ENCODE measurements at places on chromosomes 2 and 18.

DNA sequence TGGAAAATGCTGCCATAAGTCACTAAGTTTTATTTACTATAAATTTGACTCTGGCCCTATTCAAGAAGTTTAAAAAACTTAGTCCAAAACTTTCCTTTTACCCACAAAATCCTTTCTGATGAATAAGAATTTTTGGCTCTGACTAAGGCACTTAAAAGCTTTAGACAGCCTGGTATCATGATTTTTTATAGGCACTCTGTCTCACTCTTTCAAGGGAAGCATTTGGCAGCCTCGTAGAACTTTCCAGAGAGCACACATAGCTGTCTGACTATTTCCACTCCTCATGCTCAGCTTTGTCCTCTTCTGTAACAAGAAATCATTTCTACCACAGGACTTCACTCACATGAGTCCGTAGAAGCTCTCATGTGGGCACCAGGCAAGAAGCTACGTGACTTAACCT is 32.3 kb upstream of the XDH start:
- DNase-seq, result peak; percentile 66

DNA sequence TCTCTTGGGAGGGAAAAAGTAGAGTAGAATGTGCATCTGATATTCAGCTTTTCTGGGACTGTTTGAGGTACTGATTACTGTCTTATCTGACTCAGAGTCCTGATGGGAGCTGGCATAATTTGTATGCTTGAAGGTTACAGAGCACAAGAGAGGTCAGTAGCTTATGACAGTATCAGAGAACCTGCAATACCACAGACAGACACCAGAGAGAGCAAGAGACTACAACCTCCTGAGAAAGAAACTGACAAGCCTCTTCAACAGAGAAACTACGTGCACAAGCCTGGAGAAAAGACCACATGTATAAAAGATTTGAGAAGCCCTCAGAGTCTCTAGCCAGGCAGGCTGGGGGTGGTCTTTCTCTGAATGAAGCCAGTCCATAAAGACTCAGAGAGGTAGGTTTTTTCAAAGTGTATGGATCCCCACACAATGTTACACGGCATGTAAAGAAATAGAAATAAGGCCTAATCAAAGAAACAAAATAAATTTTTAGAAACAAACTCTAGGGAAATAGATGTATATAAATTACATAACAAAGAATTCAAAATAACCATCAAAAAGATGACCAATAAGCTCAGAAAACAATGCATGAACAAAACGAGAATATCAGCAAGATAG is 568.3 kb downstream of the LRRTM4 start:
- peak; percentile 16 for DNase-seq

- DNase-seq, result no peak
These were observed 804.4 kb upstream of the CELF4 start for GRCh38 chr18:38369772-38370690.

GRCh38 chr18:78765637-78766281 is 213.9 kb upstream of the SALL3 start:
- DNase-seq, result no peak

DNA sequence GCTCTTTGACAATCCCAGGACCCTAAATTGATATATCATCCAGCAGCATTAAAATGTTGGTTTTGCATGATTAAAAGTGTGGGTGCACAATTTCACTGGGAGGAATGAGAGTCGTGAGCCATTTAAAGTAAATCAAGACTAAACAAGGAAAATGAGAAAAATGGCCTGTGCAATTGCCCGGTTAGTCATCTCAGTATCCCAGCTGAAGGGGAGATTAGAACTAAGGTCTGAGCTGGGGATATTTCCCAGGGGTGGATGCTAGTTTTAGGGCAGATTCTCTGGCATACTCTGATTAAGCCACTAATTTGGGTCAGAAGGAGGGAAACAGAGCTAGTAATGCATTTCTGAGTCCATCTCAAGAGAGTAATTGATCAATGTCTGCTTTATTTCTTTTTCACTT is 177.2 kb downstream of the EN1 start:
- peak; percentile 34 for DNase-seq

DNA sequence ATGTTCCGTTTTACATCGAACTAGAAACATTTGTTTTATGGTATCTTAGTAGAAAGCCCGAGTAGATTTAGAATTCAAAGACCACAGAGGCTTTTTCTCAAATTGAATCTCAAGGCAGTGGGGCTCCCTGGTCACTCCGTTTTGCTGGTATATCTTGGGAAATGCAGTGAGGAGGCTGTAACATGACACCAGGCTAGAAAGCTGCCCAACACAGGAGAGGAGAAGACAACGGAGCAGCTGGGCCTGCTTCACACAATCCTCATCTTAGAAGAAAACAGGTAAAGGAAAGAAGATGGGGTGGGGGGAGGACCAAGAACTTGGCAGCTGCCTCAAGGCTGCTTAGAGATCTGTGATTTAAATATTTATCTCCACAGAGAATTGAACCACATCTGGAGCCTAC is 38.3 kb upstream of the EPB41L3 start:
- peak; percentile 53 for DNase-seq

DNA sequence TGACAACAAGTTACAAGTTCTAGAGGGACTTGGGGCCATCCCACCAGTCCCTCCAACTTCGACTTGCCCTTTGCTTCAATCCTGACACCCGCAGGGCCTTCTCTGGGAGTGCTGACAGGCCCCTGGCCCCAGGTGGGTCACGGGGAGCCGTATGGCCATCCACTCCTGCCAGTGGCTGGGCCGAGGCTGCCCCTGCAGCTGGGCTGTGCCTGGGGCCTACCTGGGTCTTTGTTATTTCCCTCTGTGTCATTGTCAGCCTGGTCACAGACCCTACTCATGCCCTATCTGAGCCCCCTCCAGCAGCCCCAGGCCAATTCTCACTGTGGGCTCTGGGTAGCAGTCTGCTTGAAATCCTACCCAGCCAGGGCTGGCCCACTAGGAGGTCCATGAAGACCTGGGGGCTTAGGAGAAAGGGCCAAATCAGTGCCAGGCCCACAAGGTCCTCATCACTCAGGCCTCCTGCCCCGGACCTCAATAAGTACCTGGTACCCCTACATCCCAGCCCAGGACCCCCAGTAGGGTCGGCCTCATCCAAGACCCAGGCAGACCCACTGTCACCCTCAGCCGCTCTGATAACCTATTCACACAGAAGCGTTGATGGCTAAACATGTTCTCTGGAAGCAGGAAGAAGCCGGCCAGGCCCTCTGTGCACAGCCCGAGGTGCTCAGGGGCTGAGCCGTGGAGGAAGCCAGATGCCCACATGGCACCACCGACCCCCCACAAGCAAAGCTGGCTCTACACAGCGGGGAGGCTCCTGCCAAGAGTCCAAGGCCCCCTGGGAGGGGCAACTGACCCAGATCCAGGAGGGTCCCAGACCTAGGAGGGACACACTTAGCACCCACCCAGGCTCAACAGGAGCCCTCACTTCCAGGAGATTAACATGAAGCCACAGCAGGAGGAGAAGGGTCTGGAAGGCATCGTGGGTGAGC is 57.7 kb downstream of the BIN1 start:
- no peak for DNase-seq

- DNase-seq, result no peak
These were observed 1.7 kb upstream of the LPIN2 start for GRCh38 chr18:3014503-3015203.

DNA sequence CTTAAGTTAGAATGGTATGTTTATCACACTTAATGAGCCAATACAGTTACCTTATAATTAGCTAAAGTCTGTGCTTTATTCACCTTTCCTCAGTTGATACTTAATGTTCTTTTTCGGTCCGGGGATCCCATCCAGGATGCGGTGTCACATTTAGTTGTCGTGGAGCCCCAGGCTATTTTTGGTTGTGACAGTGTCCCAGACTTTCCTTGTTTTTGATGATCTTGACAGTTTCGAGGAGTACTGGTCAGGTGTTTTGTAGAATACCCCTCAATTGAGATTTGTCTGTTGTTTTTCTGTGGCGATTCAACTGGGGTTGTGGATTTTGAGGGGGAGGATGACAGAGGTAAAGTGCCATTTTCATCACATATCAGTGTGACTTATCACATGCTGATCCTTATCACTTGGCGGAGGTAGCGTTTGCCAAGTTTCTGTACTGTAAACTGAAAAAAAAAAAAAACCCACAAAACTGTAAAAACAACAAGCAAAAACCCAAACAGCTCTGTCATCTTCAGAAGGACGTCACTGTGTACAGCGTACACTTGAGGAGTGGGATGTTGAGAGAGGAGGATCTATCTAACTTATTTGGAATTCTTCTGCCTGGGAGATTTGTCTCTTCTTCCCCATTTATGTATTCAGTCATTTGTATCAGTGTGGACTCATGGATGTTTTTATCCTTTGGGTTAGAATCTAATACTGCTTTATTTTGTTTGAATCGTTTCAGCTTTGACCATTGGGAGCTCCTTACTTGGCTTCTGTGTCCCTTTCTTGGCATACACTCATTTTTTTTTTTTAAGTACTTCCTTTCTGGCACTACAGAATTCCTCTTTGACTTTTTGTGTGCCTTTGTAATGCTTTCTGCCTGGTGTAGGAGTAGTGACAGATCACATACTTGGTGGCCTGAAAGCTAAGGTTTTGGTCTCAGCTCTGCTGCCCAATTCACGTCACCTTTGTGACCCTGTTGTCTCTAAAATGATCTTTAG is 68.1 kb downstream of the FMNL2 start:
- DNase-seq, result no peak

GRCh38 chr2:161141033-161141432 is 19.2 kb upstream of the TANK start:
- no peak for DNase-seq

GRCh38 chr2:223549215-223549614 is 52.9 kb downstream of the SCG2 start:
- peak; percentile 85 for DNase-seq

DNA sequence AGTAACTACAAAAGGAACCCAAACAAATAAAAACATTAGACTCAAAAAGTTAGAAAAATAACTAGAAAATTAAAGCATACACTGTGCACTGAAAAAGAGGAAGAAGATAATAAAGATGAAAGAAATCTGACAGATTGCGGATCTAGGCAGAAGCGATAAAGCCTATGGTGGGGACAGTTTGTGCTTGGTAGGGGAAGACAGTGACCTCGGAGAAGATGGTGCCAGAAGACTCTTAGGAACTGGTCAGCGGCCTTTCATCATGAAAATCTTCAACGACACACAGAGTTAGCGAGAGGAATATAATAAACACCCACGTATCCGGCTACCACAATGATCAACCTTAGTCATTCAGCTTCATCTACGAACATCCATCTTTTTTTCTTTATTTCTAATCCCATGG is 180.5 kb downstream of the HDAC4 start:
- DNase-seq, result no peak

- DNase-seq, result peak; percentile 66
These were observed 279.7 kb downstream of the MBD5 start for GRCh38 chr2:148300544-148300943.

DNA sequence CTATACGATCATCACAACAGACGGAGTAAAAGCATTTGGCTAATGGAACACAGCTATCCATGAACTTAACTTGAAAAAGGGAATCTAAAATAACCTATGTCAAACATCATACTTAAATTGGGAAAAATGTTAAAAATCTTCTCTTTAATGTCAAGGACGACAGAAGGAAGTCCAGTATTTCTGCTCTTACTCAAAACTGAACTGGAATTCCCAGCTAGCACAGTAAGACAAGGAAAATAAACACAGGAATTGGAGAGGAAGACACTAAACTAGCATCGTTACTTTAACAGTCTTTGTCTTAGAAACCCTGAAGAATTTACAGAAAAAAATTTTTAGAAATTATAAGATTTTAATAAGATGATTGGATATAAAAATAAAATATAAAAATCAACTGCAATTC is 112.6 kb downstream of the HDAC4 start:
- no peak for DNase-seq

- DNase-seq, result peak; percentile 68
These were observed 512.9 kb upstream of the ID2 start for GRCh38 chr2:8168876-8169424.

- no peak for DNase-seq
These were observed 39.9 kb upstream of the INHBB start for GRCh38 chr2:120305937-120306490.

DNA sequence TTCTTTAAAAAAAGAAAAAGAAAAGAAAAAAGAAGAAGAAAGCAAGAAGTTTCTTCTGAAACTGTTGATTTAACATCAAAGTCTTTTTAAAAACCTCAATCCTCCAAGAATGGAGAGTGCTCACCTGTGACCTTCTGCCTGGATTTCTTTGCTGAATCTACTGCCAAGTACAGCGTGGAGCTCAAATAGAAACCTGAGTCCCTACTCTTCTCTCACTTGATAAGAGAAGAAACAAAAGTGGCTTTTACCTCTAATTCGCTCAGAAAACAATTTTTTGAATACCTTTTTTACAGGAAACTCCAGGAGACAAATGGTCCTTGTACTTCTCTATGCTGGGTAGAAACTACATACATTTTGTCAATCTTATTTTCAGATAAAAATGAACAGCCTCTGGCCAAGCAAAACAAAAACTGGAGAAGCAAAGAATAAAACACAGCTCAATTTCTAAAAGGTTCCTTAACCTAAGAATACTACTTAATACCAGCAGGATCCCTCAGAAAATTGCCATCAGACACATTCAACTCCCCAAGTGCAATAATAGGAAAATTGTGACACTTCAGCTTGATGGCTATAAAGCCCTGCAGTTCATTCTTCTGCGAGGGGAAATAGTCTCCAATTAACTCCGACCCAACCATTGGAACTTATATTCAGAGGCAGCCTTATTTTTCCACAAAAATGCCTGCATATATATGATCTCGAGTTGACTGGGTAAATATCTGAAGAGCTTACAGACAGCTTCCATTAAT is 85.8 kb downstream of the GRB14 start:
- no peak for DNase-seq

- DNase-seq, result no peak
These were observed 1.6 kb upstream of the KLHL23 start for GRCh38 chr2:169732075-169732474.

DNA sequence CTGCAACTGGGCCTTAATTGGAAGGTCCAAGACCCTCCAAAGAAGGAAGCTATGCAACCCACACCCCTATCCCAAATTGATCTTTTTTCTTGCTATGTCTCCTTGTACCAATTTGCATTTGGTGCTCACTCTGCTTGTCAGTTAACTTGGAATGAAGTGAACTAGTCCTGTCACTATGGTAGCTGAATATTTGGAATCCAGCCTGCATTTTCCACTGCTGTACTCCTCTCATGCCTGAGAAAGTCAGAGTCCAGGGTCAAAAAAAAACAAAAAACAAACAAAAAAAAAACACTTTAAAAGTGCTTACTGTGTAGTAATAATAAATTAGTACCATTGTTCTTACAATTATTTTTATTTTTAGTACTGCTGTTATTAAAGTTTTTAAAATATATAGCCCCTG is 462.8 kb upstream of the SLC8A1 start:
- DNase-seq, result no peak

- no peak for DNase-seq
These were observed 78.8 kb upstream of the PELI1 start for GRCh38 chr2:64223055-64223454.
